ENCODE measurements at places on chromosomes 13 and 19.

GRCh38 chr19:19315444-19315843 is 4.9 kb downstream of the SUGP1 start:
- no peak for DNase-seq

- no peak for DNase-seq
Measured at GRCh38 chr19:45442778-45443461, 19.2 kb upstream of the ERCC1 start.

- peak; percentile 68 for DNase-seq
Measured at GRCh38 chr19:16584248-16585093, 12.3 kb upstream of the SLC35E1 start.

- no peak for DNase-seq
Measured at GRCh38 chr13:63184693-63185092, 1769.0 kb upstream of the PCDH20 start.

- DNase-seq, result no peak
Measured at GRCh38 chr13:38697628-38698333, 10.9 kb downstream of the FREM2 start.

Data from KG1 (cell line).